ENCODE measurements at places on chromosomes 7 and 10.

- DNase-seq, result no peak
Measured at GRCh38 chr10:47107007-47107747, 192.8 kb upstream of the GDF10 start.

- no peak for DNase-seq
Measured at GRCh38 chr7:104621321-104621720, 292.9 kb downstream of the LHFPL3 start.

DNA sequence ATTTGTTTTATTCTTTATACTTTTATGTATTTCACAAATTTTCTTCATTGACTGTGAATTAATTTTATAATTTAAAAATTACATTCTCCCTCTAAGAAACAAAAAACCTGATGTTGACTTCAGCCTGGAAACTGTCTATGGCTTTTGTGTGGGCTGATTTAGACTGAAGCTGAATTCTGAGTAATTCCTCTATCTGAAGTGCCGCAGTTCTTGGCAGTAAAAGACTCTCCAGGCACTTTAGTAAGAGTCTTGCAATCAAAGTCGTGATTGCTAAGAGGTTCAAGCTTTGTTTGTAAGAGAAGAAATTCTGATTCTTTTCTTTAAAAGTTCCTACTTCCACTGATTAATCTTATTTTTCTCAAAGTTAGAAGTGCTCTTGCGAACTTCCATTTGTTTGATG lies 3.4 kb upstream of the CEP41 start:
- DNase-seq, result no peak

- DNase-seq, result no peak
Measured at GRCh38 chr10:30106987-30107386, 47.6 kb upstream of the JCAD start.

DNA sequence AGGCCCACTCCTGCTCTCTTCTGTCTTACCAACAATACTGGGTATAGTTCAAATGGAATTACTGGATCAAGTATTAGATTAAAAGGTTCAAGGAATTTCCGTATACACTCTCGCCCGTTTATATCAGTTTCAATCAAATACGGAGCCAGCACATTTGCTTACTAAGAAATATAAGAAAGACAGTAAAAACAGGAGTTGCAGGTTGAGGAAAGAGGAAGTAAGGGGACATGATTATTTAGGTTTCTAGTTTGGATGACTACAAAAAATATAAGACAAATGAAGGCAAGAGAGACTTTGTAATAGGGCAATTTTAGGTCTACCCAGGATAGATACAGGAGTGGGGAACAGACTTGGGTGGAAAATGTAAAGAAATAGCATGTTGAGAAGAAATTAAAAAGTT lies 109.9 kb upstream of the ABI1 start:
- no peak for DNase-seq

- DNase-seq, result no peak
Measured at GRCh38 chr10:13857451-13857850, 270.7 kb downstream of the PRPF18 start.

- no peak for DNase-seq
Measured at GRCh38 chr10:112382515-112383235, 8.8 kb downstream of the ACSL5 start.

- DNase-seq, result no peak
Measured at GRCh38 chr10:127148066-127148932, 48.1 kb downstream of the INSYN2A start.

GRCh38 chr10:101217450-101218281 lies 11.6 kb downstream of the LBX1 start:
- DNase-seq, result no peak

GRCh38 chr10:118457824-118458428 lies 115.8 kb upstream of the FAM204A start:
- DNase-seq, result no peak

DNA sequence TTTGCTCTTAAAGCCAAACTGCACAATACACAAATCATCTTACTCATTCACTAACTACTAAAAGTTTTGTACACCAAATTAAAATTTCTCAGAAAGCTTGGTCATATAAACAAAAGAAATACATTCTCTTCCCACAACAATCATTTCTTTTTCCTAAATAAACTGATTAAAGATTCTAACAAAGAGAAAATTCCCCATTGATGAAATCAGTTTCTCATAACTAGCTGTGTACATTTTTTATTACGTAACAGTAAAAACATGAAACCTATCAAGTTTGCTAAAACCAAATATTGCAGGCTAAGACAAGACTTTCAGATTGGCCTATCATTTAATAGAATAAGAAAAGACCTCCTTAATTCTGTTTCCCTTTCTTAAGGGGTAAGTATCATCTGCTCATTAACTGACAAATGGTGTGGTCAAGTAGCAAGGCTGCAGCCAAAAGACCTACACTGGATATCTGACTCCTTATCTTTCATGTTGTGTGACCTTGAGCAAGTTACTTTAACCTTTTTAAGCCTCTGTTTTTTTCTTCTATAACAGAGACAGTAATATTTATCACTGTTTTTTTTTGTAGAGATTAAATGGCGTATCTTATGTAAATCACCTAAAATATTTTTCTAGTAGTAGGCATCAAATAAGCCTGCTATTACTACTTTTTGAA lies 22.4 kb downstream of the NAMPT start:
- DNase-seq, result no peak

DNA sequence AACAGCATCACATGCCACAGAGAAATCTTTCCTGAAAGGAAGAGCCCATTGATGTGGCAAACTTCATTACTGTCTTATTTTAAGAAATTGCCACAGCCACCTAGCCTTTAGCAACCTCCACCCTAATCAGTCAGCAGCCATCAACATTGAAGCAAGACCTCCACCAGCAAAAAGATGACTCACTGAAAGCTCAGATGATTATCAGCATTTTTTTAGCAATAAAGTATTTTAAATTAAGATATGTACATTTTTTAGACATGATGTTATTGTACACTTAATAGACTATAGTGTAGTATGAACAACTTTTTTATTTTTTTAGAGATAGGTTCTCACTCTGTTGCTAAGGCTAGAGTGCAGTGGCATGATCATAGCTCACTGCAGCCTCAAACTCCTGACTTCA lies 14.8 kb downstream of the STEAP1B start:
- DNase-seq, result no peak

- no peak for DNase-seq
Measured at GRCh38 chr7:152544971-152545619, 109.3 kb upstream of the KMT2C start.

- DNase-seq, result no peak
Measured at GRCh38 chr7:103989200-103989784, at the start of gene RELN. TSS of gene RELN (minus strand) at chr7:103989658. CDS start at chr7:103989356, 302 bp downstream.

DNA sequence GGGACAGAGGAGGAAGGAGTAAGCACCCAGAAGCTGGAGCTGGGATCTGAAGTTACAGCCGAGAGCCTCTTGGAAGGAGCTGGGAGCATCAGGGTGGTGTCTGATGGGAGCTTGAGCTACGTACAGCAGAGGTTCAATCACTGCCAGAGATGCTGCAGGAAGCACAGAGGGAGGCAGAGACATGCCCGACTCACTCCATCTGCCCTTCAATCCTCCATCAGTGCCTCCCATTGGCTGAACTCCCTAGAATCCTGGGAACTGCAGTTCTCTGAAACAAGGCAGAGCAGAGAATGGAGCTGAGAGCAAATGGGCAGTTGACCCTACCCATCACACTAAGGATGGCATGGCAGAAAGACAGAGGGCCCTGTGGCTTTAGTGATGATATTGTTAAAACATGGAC lies 40.0 kb upstream of the CTBP2 start:
- DNase-seq, result no peak

- no peak for DNase-seq
Measured at GRCh38 chr7:150586068-150586784, 19.0 kb downstream of the GIMAP4 start.

GRCh38 chr7:94907026-94907810 lies at the start of gene PPP1R9A:
TSS of gene PPP1R9A (plus strand) at chr7:94907594. CDS start at chr7:94910114, 2,520 bp downstream.
- no peak for DNase-seq

GRCh38 chr7:94298943-94299342 lies 95.8 kb upstream of the COL1A2 start:
- no peak for DNase-seq

DNA sequence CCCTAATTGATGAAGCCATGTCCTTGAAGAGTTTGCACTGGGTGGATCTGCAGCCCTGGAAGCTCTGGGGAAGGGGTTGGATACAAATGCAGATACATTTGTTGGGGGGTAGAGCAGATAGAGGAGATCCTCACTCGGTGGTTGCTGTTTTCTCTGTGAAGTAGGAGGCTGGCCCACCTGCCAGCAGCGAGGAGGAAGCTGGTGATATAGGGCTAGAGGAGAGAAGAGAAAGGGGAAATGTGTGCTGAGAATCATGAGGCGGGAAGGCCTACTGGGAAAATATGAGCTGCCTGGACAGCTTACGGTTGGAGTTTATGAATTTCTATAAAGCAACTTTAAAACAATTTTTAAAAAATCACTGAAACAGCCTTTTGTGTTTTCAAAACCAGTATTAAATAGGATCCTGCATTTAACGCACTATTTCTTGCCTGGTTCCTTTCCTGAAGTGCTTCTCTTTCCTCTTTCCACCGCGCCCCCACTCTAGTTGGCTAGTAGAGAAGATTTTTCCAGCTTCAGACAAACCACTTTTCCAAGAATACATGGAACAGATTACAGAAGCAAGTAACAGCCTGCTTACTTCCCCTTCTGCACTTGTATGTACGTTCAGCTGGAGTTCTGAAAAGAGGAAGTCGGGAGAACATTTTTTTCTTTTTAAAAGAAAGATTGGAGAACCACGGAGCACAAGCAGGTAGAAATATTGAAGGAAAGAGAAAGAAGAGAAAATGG lies 100.6 kb upstream of the GLCCI1 start:
- DNase-seq, result no peak

GRCh38 chr7:117531595-117532244 lies 51.9 kb downstream of the CFTR start:
- DNase-seq, result no peak

DNA sequence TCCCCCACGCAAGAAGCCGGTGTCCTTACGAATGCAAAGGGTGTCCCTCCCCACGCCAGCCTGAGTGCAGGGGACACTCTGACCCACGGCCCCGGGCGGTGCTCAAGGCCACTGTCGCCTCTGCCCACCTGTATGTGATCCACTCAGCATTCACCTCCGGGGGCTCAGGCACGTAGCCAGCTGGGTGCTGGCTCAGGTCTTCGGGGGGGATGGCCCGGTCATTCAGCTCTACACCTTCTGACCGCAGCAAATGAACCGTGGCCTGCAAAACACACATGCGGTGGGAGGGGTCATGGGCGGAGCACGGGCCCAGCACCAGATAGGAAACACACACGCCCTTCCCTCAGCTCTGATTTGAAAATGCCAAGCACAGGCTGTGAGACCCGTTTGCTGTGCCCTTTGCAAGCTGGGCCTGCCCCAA lies 25.9 kb downstream of the CFAP46 start:
- DNase-seq, result no peak

GRCh38 chr7:19620470-19620869 lies 88.4 kb downstream of the POLR1F start:
- DNase-seq, result no peak

DNA sequence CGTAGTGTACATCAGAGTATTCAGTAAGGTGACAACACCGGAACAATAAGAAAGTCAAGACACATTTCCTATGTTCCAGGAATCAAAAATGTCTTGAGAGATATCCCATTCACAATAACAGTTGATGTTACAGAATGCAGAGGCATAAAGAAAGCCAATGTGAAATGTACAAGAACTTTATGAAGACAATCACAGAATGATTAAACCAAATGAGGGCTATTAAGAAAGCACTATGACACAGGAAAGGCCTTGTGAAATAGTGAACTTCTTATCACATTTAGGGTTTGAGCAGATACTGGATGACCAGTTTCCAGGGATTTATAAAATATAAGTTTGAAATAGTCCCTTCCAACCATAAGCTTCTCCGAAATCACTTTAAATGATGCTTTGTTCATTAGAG lies 52.7 kb downstream of the VWDE start:
- DNase-seq, result no peak

- DNase-seq, result no peak
Measured at GRCh38 chr10:110426294-110427181, 71.2 kb upstream of the DUSP5 start.
